Activated CD8-positive, alpha-beta memory T cell treated with anti-CD3 and anti-CD28 coated beads for 1 hour (primary cell): ENCODE measurements at places on chromosomes 13 and 19.

DNA sequence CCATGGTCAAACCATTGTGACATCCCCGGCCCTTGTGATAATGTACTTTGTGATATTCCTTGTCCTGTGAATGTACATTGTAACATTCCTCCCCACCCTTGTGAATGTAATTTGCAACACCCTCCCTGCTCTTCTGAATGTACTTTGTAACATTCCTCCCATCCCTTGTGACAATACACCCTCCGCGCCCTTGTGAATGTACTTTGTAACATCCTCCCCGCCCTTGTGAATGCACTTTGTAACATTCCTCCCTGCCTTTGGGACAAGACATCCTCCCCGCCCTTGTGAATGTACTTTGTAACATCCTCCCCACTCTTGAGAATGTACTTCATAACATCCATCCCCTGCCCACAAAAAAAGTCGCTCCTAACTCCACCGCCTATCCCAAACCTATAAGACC is 17.1 kb downstream of the ZNF846 start:
- DNase-seq: no peak

GRCh38 chr13:81051873-81052272 is 710.9 kb upstream of the SPRY2 start:
- DNase-seq: no peak

- DNase-seq: no peak
Measured at GRCh38 chr13:112447306-112447705, 71.2 kb downstream of the SPACA7 start.

DNA sequence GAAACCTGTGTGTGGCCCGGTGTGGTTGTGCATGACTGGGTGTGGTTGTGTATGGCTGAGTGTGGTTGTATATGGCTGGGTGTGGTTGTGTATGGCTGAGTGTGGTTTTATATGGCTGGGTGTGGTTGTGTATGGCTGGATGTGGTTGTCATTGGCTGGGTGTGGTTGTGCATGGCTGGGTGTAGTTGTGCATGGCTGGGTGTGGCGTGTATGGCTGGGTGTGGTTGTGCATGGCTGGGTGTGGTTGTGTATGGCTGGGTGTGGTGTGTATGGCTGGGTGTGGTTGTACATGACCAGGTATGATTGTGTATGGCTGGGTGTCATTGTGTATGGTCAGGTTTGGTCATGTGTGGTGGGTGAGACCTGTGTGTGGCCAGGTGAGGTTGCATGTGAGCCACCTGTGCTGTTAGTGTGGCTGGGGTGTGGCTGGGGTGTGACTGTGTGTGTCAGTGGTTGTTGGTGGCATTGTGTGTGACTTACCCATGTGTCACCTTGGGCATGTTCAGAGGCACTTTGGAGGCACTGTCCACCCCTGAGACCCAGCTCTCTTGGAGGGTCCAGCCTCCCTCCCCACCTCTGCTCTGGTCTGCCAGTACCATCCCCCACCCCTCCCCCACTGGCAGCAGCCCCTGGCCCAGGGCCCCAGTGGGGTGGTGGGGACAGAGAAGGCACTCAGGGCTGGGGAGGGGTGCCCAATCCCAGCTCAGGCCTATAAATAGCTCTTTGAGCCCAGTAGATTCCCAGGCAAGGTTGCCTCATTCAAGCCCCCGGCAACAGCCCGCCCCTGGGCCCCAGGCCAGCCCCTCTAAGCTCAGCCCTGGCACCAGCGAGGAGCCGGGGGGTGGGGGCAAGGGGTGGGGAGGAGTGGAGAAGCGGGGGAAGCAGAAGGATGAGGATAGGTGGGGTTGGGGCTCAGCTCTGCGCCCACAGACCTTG is 3.9 kb upstream of the NCAN start:
- DNase-seq: no peak

DNA sequence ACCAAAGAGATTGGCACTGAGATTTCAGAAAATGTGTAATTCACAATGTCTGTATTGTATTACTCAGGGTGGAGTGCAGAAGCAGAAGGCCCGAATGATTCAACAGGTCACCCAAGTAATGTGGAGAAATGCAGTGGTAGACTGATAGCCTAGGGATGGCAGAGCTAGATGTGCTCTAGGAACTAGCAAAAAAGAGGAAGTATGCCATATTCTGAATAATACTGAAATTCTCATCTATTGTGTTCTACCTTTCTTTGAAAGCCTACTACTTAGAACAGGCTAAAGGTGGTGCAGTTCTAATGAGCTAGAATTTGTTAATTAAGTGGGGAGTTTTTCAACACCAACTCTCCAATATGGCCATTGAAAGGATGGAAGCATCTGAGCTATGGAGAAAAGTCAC is 1449.8 kb upstream of the MIR17HG start:
- no peak for DNase-seq

GRCh38 chr13:80340651-80341100 is 250 bp downstream of the SPRY2 start:
- no peak for DNase-seq

DNA sequence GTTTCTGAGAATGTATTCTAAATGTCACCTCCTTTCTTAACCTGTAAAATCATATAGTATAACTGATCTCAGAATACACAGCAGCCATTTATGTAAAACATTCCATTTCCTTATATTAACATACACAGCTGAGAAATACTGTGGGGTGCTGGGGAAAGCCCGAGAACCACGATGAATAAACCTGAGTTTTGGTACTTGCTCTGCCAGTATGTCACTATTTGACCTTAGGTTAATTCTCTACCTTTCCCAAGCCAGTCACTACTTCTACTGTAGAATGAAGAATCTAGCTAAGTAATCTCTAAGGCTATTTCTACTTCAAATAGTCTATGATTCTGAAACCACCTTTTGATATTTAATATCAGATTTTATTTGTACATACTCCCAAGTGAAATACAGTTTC is 173.7 kb downstream of the TBC1D4 start:
- no peak for DNase-seq

DNA sequence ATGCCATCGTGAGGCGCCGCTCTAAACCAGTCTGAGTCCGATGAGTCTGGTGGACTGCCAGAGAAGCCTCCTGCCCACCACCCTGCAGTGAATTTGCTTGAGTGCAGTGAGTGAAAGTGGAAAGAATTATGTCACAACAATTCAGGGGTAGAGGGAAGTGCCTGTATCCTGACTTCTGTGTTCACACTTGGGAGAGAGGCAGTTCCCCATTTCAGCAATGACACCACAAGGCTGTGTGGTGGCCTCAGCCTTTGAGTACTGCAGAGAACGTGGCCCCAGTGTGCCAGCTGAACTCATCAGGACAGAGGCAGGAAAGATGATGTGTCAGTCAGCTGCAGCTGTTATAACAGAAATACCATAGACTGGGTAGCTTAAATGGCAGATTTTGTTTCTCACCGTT is 155.6 kb downstream of the COG6 start:
- no peak for DNase-seq

GRCh38 chr13:78562237-78562889 is 41.0 kb downstream of the POU4F1 start:
- no peak for DNase-seq

DNA sequence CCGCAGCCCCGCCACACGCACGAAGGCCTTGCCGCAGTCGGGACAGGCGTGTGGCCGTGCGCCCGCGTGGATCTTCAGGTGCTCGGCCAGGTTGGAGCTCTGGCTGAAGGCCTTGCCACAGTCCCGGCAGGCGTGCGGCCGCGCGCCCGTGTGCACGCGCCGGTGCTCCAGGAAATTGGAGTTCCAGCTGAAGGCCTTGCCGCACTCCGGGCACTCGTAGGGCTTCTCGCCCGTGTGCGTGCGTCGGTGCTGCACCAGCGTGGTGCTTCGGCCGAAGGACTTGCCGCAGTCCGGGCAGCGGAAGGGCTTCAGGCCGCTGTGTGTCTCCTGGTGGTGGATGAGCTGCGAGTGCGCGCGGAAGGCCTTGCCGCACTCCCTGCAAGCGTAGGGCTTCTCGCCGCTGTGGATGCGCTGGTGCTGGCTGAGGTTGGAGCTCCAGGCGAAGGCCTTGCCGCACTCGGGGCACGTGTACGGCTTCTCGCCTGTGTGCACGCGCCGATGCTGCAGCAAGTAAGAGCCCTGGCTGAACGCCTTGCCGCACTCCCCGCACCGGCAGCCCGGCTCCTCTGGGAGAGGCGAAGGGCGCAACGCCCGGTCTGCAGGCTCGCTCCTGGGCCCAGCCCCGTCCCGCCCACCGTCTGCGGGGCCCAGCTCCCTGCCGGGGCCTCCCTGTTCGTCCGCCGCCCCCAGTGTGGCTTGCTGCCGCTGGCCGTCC is 3.6 kb upstream of the A1BG start:
- no peak for DNase-seq

DNA sequence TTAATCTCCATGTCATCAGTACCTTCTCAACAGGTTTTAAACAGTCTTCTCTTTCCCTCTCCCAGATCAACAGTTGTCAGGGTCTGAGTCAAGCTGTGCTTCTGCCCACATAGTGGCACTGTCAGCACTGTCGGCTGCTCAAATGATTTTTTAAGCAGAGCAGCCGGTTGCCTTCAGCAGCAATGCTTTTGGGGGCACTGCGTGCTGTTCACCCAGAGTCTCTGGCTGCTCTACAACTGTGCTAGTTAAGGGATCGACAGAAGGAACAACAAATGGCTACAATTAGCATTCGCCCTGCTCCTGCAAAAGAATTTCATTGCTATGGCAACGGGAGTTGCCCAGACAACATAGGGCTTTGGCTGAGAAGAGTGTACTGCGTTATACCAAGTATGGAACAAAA is 412.9 kb downstream of the DIAPH3 start:
- no peak for DNase-seq

DNA sequence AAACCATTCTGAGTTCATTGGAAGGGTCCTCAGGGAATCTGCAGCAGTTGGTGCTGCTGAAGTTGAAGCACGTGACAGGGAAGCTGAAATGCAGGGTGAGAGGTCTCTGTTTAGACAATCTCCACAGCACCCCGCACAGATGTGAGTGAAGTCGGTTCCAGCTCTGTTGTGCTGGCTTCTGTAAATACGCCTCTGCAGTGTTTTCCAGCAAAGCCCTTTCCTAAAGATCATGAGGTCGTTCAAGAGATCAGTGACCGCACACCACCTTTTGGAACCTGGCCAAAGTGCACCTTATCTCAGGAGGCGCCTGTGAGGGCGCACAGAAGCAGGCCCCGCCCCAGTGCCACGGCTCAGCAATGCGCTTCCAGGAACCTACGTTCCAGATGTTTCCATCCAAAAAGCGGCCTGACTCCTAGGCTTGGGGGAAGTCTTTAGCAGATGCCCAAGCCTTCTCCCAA is 10.8 kb downstream of the CUL4A start:
- DNase-seq: no peak

DNA sequence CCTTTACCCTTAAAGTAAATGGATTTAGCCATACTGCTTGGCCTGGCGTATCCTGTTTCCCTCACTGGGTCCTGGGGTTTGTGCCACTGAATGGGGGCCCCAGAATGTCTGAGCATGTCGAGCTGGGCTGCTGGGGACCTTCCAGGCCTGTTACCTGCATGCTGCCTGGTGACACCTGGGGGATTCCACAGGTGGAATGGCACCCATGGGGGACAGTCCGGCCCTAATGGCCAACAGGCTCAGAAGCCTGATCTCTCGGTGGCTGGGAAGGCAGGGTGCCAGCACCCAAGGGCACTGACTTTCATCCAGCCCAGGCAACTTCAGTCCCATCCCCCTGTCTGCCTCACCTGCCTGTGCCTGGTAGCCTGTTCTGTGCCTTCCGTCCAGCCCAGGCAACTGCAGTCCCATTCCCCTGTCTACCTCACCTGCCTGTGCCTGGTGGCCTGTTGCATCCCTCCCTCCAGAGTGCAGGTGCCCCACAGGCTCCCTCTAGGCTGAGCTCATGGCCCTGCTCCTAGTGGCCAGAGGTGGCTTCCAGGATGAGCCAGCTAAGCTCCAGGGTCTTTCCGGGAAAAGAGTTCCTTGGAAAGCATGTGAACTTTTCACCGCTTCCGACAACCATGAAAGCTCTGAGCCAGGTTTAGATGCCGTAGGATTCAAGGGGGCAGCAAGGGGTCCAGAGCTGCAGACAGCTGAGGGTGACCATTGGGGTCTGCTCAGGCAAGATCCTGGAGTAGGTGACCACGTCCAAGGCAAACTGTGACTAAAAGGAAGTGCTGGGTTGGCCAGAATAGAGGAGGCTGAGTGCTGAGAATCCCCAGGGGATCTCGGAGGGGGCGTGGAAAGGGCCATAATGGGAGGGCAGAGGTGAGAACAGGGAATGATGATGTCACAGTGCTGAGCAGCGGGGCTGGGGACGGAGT is 30.3 kb upstream of the ZNF492 start:
- no peak for DNase-seq

- no peak for DNase-seq
Measured at GRCh38 chr19:1244693-1245451, 3.3 kb downstream of the ATP5F1D start.

DNA sequence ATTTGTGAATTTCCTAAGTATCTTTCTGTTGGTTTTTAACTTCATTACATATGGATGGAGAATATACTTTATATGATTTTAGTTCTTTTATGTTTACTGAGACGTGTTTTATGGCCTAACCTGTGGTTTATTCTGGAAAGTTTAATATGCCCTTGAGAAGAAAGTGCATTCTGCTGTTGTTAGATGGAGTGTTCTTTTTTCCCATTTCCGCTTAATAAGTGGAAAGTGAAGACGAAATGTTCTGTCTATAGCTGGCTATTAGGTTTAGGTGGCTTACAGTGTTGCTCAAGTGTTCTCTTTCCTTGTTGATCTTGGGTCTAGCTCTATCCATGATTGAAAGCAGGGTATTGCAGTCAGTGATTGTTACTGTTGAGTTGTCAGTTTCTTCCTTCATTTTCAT is 17.2 kb upstream of the TIMM50 start:
- no peak for DNase-seq

DNA sequence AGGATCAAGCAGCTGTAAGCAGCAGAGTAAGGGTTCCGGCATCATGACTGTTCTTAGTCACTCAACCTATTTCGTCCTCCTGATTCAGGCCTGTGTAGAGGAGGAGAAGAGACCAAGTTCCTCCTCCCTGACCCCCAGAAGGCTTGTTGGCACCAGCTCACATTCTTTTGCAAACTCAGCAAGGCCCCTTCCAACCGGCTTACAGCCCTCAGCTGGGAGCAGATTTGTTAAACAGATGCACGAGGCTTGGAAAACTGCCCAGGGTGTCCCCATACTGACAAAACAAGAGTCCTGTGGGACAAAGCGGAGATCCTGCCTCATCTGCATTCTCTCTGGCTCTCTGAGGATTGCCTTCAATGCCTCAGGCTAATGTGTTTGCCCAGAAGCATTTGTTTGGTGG is 113.2 kb upstream of the SOX21 start:
- no peak for DNase-seq

DNA sequence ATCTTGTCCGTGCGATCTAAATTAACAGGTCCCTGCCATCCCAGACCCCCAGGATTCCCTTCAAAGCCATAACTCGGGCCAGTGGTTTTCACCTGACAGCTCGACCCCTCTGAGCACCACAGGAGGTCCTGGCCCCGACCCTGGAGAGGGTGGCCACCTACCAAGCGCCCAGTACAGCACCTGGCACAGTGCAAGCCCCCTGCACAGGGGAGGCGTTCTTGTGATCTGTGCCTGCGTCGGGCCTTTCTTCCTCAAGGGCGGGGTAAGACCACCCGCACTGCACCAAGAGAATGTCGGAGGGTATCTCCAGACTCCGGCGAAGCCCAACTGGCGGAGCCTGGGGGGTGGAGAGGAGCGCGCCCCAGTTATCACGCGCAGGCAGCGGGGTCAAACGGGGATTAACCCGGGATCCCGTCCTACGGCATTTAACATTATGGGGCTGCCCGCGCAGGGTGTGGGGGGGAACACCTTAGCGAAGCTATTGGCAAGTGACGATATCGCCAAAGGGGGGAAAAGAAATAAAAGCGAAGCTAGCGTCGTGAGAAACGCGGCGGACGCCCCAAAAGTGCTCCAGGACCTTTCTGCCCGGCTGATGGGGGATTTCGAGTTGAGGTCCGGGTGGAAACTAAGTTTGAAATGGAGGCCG is 1.3 kb upstream of the HNRNPL start:
- DNase-seq: peak; percentile 12
